HuH-7.5 (cell line): ENCODE measurements at places on chromosomes 5 and 9.

DNA sequence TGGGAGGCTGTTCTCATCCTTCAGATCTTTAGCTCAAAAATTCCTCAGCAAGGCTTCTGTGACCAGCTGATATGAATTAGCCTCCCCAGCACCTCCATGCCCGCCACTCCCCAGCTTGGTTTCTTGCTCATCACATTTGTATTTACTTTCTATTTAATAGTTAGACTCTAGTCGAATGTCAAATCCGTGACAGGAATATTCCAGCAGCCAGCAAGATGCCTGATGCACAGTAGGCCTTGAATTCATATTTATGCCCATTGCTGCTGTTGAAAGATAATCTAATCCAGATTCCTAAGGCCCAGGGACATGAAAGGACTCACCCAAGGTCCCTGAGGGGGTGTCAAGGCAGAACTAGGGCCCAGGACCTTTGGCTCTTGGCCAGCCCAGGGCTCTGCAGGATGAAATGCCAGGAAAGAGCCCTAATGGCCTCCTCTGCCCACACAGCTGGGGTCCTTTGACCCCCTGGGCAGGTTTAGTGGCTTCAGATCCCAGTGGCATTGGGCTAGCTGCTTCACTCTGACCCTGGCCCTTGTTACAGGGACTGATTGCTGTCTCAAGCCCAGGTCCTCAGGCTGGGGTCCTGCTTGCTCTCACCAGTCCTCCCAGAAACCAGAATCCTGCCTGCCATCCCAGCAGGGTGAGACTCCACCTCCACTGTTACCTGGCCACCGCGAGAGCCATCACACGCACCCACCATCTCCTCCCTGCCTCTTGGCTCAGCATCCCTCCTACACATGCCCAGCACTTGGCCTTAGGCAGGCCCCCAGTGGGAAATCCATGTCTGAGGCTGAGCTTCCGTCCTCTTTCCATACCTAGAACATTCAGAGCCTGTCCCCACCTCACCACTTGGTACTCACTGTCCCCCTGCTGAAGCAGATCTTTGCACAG lies 7.3 kb downstream of the CSF1R start:
- DNase-seq, result no peak

DNA sequence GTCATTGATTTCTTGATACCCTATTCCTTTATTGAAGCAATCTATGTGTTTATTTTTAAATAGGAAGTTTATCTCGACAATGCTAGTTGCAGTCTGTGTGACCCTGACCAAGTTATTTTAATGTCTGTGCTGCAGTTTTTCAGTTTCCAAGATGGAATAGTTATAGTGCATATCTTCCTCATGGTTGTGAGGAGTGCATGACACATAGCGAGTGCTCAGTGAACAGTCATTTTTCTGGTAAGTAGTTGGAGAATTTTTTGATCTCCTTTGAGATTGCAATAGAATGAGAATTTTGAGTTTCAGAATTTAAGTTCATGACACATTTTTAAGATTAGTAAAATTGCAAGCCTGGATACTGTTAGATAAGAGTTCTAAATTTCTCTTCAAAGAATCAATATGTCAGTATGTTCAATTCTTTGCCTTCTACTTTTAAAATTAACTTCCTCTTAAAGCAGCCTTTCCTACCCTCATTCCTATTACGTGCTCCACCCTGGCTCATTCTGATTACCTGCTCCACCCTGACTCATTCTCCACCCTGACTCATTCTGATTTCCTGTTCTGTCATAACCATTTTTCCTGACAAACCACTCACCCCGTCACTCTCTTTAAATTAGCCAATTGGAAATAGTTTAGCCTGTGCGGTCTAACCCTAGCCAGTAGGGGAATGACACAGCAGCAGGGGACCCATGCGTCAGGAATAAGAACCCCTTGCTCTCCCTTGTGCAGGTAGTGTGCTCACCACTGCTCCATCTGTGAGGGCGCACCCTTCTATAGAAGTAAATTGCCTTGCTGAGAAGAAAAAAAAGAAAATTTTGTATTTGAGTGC lies 30.7 kb downstream of the SPIN1 start:
- no peak for DNase-seq

DNA sequence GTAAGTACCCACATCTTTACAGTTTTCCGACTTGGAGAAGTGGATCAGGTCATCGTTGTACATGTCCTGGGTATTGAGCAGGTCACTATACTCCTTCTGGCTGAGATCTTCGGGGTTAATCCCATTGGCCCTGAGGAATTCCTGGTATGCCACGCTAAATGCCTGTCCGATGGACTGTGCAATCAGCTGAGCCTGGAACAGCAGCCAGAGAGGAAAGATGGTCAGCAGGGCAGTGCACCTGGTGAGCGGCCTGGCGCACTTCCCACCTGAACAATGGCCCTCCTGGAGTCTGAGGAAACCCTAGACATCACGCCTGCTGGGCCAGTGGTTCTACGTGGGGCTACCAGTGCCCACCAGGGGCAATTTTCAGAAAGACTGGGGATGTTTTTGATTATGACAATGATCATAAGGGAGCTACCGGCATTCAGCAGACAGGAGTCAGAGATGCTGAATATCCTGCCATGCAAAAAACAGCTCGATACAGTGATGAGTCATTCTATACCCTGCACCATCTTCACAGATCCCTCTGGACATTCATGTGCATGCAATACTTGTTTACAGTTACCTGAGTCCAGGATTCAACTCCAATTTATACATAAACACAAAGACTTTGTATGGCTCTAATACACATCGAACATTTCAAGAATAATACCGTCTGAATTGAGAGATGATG lies 127.2 kb downstream of the ENTREP1 start:
- DNase-seq, result no peak

DNA sequence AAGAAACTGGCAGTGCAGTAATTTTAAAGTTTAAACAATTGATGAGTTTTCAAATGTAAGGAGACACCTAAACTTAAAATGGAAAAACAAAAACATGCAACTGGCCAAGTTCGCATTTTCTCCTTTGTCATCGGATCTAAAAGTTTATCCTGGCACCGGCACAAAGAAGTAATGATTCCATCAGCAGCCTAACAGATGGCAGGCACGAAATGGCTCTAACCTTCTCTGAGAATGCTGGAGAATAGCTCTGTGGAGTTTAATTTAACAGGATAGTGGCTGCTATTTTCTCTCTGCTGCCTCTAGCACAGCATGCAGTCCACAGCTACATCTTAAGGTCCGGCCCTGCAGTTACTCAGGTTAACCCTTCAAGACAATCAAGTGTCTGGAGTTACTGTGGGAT lies 82.2 kb downstream of the PRELID2 start:
- DNase-seq, result no peak

DNA sequence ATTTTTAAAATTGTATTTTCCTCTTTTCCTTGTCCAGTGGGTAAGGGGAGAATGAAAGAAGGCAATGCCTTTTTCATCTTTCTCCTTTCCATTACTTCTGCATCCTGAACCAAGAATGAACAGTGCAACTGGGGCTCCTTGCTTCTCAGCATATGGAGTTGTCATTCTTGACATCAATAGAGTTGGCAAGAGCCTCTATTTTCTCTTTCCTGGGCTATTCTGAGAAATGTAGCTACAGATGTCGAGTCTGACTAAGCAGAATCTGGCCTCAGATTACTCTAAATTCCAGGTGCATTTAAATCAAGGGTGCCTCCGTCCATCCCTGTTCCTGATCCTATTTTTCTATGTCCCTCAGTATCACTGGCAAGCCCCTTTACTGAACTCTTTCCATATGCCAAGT lies 244.8 kb downstream of the GLIS3 start:
- no peak for DNase-seq

DNA sequence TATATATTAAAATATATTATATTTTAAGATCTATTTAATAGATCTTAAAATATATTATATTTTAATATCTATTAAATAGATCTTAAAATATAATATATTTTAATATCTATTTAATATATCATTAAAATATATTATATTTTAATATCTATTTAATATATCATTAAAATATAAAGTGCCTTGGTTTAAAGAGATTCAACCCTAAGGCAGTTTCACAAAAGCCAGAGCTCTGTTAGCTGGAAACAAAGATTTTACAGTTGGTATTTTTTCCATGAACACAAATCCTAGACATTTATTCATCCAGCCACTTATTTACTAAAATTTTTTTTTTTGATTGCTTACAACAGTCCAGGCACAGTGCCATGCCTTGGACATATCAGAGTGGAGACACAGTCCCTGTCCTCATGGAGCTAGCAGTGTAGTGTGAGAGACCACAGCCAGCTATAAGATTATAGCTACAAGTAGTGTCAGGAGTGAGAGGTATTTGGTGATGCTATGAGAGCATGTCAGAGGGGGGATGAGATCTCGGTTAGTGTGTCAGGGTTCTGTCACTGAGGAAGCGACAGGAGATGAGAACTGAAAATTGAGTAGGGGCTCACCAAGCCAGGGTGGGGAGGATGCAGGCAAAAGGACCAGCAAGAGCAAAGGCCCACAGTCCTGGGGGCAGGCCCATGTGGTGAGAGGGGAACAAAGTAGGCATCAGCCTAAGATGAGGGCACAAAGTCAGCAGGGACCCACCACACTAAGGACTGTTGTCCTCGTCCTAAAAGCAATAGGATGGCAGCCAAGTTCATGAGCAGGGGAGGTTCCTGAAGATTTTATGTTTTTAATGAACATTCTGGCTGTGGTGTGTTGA lies 74.5 kb downstream of the FBXO38 start:
- DNase-seq, result no peak

DNA sequence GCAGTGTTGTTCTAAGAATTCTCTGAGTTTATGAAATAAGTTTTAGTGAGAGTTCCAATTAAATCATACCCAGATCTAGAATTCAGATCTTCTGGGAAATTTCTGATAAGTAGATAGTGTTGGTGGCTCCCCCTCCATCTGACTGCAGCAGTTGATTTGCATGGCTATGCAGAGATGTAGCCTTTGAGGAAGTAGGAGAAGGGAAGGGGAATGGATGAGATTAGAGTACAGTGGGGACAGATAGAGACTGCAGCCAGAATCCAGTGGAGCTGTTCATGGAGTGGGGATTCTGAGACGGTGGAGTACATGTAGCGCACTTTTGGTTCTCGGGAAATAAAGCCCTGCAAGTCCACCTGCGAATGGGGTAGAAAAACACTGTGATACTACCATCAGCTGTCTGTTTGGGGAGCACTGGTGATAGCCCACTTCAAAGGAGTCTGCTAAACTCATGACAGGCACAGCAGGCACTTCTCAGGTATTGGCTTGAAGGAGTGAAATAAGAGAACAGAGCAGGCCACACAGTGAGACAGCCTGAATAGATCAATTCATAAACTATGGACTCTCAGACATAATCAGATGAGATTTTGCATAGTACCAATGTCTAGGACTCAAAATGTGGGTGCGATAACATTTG lies 96.8 kb downstream of the ALDH1A1 start:
- no peak for DNase-seq

GRCh38 chr9:134929193-134930158 lies 11.8 kb upstream of the FCN1 start:
- DNase-seq, result no peak

- no peak for DNase-seq
Observed at GRCh38 chr5:124342584-124342983, 403.9 kb downstream of the ZNF608 start.

DNA sequence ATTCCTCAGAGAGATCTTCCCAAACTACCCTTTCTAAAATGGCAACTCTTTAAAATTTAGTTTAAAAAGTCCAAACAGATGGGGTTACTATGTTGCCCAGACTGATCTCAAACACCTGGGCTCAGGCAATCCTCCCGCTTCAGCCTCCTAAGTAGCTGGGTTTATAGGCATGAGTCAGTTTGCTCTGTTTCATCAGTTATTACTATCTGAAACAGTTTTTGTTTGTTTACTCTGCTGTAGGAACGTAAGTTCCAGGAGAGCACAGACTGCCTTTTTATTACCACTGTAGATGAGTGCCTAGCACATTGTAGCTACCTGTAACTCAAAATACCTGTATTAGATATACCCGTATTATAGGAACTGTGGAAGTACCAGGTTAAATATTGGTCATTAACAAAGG lies 89.4 kb downstream of the UHRF2 start:
- DNase-seq, result no peak

GRCh38 chr5:36059571-36060419 lies 6.9 kb downstream of the UGT3A2 start:
- no peak for DNase-seq

DNA sequence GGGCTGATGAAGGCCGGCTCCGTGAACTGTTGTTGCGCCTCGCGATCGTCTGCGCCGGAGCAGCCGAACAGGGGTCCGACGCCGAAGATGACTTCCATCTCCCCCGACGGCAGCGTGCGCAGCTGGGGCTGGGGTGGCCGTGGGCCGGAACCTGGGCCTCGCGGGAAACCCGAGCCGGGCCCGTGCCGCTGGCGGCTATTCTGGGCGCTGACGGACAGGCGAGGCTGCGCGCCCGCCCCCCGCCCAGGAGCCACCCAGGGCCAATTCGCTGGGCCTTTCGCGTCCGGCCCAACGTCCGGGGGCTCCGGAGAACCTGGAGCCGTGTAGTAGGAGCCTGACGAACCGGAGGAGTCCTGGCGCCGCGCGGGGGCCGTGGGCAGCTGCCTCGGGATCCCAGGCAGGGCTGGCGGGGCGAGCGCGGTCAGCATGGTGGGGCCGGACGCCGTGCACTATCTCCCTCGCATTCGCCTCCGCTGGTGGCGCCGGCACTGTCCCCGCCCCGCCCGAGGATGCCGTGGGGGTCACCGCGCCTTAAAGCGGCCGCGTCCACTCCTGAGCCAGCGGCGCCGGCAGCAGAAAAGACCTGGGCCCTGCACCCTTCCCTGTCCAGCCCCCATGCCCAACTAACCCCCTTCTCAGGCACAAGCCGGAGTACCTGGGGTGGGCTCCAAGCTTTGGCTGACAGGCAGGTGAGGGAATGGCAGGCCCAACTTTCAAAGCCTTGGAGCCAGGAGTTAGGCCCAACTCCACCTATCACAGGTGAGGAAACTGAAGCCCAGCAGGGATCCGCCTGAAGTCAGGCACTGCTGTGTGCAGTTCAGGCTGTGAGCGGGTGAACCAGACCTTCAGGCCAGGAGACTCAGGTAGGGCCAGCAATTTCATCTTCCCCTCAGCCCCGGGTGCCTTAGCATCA lies at the start of gene PROB1:
PROB1 (minus strand) TSS at position 451 of the 913 bp plus-strand sequence; CDS start at position 428, 23 bp downstream.
- no peak for DNase-seq
